ENCODE measurements at places on chromosomes 7 and 10.

- DNase-seq: no peak
Observed at GRCh38 chr7:43302211-43302711, 189.8 kb downstream of the HECW1 start.

DNA sequence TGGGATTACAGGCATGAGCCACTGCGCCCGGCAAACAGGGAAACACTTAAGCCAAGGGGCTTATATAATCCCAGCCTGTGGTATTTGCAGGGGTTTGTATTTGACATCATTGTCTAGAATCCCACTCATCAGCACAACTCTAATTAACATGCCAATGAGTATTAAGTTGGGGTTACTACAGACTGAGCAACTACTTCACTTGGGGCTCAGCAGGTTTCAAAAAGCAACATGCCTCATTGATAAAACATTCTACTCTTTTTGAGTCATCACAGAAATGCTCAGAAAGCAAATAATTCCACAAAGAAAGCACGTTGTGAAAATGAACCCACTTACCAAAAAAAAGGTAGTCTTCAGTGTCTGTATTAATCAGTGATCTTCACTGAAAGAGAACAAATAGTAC lies 236.9 kb upstream of the CELF2 start:
- DNase-seq: no peak

- DNase-seq: no peak
Observed at GRCh38 chr10:9561821-9562505, 1455.7 kb upstream of the CELF2 start.

GRCh38 chr10:102951316-102951715 lies 33.2 kb downstream of the CNNM2 start:
- no peak for DNase-seq

- DNase-seq: no peak
Observed at GRCh38 chr10:61937631-61938351, 36.3 kb downstream of the ARID5B start.

GRCh38 chr7:48170506-48170905 lies 752 bp upstream of the ABCA13 start:
- DNase-seq: no peak

DNA sequence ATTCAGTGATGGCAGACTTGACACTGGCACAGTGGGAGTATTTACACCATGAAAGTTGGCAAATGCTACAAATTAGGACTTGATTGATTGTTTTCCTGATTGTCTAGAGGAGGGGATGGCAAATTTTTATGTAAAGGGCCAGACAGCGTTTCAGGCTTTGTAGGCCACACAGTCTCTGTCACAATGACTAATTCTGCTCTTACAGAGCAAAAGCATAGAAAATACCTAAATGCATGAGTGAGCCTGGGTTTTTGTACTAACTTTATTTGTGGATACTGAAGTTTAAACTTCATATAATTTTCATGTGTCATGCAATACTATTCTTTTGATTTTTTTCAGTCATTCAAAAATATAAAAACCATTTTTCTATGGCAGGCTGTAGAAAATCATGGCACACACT lies 9.0 kb upstream of the ARMS2 start:
- no peak for DNase-seq

DNA sequence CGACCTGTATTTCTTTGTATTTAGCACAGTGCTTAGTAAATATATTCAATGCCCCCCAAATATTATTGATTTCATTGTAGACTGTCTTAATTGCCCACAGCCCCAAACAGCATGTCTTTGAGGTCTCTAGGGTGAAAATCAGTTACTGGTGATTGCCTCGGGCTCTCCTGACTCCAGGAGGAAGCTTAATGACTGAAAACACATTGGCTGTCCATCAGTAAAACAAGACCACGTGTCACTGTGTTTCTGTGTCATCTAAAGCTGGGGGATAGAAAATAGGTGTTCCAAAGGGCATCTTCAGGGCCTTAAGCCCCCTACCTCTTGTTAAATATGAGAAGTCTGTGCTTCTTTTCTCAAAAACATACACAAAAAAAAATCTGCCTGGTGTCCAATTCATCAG lies 67.9 kb downstream of the CACNA2D1 start:
- no peak for DNase-seq

GRCh38 chr7:100444311-100445278 lies 8.3 kb upstream of the PPP1R35 start:
- DNase-seq: no peak

Measured in NCI-H2227 treated with DMSO at 0.1 percent for 48 hours (cell line).